ENCODE measurements at places on chromosomes 7 and 10.
A peak's percentile ranks its signal among the peaks of the same experiment; 100 is the strongest.

DNA sequence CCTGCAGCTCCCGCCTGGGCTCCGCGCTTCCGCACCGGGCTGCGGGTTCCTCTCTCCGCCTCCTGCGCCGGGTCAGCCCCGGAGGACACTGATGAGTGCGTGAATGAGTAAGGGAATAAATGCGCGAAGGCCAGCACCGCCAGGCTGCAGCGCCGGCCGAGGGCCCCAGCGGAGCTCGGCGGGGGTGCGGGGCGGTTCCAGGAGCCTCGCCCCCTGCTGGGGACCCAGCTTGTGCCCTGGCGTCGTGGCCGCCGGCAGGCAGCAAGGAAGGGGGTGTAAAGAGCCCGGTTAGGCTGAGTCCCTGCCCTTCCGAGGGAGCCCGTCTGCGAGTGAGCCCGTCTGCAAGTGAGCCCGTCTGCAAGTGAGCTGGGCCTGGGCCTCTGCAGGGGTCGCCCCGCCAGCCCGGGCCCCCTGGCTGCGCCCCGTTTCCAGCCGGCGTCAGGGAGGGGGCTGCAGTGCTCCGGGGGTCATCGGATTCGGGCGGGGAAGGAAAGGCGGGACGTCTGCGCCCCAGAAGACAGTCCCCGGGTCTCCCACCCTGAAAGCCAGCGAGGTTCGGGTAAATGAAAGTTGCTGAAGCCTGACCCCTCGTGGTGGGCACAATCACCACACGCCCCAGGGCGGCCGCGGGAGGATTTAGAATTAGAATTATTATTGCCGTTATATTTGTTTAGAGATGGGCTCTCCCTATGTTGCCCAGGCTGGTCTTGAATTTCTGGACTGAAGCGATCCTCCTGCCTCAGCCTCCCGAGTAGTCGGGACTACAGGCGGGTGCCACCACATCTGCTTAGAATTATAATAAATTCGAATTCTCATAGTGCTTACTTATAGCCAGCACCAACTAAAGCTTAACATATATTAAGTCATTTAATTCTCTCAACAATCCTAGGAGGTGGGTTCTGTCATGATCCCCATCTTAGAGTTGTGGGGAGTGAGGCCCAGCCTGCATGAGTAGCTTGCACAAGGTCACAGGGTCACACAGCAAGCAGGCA is 8.6 kb upstream of the CRYGN start:
- peak; percentile 81 for DNase-seq

GRCh38 chr10:77027576-77027975 is 610.0 kb downstream of the KCNMA1 start:
- DNase-seq = no peak

DNA sequence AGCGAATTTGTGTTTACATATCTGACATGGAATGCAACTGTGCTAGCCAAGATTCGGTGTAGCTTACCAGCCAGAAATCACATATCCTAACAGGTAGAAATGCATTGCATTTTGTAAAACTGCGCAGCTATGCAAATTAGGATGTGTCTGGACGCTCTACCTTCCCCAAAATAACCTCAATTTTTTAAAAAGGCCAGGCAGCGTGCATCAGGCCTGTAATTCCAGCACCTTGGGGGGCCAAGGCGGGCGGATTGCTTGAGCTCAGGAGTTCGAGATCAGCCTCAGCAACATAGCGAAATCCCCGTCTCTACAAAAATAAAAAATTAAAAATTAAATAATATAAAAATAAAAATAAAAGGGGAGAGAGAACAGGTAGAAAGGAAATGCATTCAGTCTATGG is 305.0 kb downstream of the TYW1 start:
- no peak for DNase-seq

DNA sequence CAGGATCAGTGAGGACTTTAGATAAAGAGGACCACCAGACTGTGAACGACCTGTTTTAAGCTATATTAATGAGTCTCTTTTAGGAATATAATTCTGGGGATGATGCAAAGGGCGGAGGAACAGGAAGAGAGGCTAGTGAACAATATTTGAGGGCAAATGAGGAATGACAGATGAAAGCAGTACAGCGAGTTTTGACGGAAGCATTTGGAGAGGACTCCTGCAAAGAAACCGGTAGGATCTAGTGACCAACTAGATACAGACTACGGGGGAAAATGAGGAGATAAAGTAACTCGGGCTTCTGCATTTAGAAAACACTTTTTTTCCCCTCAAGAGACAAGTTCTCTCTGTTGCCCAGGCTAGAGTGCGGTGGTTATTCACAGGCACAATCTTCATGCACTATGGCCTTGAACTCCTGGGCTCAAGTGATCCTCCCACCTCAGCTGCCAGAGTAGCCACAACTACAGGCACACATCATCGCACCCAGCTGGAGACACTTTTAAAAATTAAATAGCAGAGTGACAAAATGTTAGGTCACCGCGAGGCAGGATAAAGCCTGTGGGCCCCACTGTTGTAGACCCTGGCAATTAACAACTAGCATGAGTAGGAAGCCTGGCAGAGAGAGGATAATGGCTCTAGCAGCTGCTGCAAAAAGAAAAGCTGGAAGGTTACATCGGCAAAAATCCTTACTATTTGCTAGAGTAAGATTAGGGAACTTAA is 143.2 kb downstream of the SRPK2 start:
- DNase-seq = no peak

DNA sequence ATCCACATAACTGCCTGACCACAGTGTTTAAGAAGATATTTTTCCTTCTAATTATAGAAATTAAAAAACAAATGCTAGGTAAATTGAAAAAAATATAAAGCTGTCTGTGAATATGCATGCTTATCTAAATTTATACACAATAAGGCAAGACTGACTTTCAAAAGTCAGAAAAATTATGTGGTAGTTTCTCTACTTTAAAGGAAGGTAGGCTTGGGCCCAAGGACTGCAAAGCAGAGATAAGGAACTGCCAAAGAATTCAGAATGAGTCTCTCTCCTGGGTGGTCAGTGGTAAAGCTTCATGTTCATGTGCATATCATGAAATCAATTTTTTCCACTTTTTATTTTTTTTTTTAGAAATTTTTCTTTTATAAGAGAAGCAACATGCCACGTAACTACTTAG is 998.6 kb downstream of the REEP3 start:
- DNase-seq = no peak

GRCh38 chr7:35792472-35792871 is 8.4 kb upstream of the SEPTIN7 start:
- no peak for DNase-seq

GRCh38 chr10:13649844-13650520 is 63.2 kb downstream of the PRPF18 start:
- no peak for DNase-seq

- no peak for DNase-seq
Observed at GRCh38 chr10:102102421-102102820, 17.7 kb downstream of the LDB1 start.

DNA sequence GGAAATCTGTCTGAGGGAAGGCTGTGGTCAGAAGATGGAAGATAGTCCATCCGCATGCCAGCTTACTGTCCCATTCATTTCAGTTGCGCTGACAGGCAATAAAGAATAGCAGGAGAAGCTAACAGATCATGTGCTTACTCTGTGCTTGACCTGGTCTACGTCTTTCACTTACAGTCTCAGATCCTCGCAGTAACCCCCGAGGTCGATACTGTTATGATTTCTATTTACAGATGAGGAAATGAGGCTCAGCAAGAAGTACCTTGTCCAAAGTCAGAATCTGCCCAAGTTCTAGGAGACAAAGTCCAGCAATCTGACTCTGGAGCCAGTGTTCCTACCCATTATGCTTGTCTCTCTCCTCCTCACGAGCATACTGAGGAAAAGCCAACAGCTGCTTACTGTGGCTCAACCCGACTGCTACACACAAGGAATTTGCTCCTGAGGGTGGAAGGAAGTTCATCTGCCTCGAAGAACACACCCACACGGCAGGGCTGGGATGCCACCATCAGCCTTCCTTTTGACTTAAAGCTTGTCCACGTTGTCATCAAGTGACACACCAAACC is 74.2 kb downstream of the MINPP1 start:
- DNase-seq = no peak

DNA sequence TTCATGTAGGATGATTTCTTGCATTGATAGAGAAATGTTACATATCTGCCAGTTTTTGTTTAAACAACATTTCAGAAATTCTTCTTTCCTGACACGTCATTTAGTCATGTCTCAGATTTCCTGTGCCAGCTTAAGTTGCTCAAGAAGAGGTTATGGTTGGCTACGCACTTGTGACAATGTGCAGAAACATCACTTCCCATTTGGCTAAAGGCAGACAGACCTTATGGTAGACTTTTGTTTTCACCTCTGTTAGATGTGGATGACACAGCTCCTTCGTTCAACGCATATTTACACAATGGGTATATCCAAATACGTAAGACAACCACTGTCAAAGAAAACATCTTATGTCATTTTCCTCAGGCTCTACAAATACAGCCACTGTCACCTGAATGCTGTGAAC is 125.8 kb downstream of the DOCK4 start:
- no peak for DNase-seq

DNA sequence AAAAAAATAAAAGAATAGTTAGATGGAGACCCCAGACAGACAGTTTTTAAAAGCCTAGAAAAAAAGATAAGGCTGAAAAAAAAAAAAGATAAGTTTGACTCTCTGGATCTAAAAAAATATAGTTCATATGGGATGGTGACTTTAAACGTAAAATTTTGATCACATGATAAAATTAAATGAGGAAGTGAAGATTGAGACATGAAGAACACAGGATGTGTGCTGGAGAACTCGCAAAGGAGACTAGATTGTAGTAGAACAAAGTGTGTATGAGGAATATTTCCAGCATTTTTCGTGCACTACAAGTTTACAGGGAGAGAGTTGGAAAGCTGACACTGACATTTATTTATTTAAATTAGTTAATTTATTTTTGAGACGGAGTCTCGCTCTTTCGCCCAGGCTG is 286.4 kb downstream of the PRPF18 start:
- DNase-seq = no peak

DNA sequence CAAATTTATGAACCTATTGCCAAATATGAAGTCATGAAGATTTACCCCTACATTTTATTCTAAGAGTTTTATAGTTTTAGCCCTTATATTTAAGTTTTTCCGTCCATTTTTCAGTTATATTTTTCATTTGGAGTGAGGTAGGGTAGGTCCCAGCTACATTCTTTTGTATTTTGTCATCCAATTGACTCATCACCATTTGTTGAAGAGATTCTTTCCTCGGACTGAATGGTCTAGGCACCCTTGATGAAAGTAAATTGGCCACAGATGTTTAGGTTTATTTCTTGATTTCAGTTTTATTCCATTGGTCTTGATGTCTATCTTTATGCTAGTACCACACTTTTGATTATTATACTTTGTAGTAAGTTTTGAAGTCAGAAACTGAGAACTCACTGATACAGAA is 22.7 kb downstream of the CYP2C19 start:
- no peak for DNase-seq

GRCh38 chr7:32502728-32503127 is 7.4 kb downstream of the AVL9 start:
- DNase-seq = no peak

DNA sequence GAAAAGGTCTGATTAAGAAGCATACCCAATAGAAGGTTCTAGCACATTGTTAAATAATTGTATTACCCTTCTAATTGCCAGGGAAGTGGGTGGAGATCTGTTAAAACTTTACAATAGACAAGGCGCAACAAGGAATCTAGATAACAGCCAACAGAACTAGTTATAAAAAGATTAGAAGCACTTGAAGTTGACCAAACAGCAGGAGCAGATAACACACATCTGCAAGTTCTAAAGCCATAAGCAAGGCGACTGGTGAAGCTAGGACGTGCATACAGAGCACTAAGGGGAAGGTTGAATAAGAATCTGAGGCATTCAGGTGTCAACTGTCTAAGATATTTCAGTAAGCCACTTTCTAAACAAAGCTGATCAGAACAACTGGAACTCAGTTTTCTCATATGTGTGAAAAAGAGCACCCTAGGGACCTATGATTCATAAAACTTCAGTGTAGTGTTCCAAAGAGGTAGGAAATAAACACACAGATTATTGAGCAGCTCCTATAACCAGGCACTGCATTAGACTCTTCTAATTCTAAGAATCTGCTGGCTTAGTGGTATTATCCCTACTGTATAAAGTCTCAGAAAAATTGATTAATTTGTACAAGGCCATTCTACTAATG is 111.2 kb downstream of the SAMD9 start:
- no peak for DNase-seq

DNA sequence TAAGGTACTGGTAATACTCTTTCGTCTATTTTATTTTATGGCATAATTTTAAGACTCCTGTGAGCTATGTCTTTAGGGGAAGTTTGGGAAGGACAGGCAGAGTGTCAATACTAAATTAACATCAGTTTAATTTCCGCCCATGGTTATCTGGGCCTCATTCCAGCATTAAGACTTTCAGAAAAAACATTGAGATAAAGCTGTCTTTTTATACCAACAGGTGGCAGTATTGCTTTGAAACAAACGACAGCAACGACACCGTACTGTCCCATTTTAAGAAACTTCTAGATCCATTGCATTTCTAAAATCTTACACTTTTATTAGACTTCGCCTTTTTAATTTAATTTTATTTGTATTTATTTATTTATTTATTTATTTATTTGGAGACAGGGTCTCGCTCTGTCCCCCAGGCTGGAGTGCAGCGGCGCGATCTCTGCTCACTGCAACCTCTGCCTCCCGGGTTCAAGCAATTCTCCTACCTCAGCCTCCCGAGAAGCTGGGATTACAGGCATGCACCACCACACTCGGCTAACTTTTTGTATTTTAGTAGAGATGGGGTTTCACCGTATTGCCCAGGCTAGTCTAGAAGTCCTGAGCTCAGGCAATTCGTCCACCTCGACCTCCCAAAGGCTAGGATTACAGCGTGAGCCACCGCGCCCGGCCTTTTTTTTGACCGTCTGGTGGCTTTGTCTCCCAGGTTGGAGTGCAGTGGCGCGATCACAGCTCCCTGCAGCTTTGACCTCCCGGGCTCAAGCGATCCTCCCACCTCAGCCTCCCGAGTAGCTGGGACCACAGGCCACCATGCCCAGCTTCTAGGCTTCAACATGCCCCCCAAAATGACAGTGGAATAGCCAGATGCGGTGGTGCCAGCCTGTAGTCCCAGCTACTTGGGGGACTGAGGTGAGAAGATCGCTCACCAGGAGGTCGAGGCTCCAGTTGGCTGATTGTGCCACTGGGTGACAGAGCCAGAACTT is 78.7 kb upstream of the C1GALT1 start:
- peak; percentile 34 for DNase-seq

- DNase-seq = no peak
Observed at GRCh38 chr7:136585954-136586670, 282.3 kb upstream of the CHRM2 start.

DNA sequence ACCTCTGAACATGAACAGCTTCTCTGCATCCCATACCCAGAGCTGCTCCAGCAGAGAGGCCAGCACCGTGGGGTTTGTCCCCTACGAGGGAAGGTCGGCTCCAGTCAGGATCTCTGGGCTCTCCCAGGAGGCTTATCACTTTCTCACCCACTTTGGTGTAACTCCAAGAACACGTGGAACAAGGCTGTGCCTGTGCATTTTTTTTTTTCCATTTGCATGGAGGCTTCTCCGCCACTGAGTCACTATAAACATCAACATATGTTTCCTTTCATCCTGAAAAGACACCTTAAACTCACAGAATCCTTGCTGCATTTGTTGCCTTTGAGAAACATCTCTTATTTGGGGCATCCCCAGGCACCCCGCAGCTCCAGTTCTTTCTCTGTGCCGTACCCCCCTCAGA is 29.4 kb upstream of the ECHDC3 start:
- no peak for DNase-seq

All from ELF-1 (cell line).